ENCODE measurements at places on chromosomes 4 and X.

DNA sequence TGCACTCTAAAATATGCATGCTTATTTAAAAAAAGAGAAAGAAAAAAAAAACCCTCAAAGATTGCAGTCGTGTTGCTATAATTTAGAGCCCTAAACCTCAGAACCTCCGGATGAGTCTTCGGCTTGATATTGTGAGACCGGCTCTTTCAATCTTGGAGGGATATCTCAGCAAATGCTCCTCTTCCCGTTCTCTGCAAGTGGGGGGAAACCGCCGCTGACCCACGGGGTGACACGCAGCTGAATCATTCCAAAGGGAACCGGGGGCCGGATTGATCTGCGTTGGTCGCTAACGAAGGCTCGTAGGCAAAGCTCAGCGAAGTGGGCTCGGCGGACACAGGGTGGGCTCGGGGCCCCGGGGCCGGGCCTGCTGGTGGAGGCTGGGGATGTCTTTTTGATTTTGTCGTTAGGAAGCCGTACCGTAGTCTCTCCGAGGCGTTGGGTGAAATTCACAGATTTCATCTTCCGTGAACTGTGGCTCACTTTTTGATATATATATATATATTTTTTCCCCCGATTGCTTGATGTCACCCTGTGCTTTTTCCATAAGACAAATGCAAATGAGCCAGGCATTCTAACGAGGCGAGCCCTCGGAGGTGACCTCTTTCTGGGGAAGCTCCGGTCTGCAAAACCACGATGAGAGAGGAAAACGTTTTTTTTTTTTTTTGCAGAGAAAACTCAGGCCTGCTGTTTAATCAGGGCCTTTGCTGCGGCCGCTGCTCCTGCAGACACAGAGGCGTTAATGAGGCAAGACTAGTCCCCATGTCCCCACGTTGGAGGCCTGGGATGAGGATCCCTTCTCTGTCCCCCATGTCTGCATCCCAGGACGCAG, 110.7 kb upstream of the PPP2R3B start:
- DNase-seq = no peak

DNA sequence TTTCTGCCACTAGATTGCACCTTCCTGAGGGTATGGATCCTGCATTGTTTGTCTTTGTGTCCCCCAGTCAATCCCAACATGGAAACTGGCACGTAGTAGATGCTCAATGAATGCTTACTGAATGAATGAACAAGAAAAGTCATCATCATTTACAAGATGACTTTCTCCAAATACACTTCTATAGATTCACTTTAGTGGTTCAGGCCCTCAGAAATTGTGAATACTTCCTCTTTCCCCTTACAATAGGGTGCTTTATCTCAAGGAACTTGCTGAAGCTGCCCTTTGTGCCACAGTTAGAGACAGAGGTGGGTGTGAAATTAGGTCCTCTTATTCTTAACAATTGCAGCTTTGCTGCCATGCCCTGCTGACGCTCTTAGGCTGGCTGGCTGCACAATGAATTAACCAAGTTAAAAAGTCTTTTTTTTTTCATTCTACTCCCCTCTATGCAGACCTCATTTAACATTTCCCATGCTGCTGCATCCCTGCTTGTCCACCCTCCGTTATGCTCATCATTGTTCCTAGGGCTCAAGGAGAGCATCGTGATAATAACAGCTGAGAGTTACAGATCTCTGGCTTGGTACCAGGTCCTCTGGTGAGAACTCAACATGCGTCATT, 108.0 kb upstream of the ZNF518B start:
- DNase-seq = no peak

- no peak for DNase-seq
Observed at GRCh38 chrX:45719751-45720501, 519.2 kb upstream of the DIPK2B start.

DNA sequence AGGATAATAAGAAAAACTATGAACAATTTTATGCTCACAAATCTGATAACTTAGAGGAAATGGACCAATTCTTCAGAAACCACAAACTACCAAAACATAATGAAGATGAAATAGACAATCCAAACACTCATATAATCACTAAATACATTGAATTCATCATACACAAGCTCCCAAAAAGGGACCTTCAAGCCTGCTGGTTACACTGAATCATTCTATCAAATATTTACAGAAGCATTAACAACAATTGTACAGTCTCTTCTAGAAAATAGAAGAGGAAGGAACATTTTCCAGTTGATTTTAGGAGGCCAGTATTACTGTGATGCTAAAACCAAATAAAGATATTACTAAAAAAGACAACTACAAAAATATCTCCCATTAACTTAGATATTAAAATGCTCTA, 88.3 kb downstream of the IL15 start:
- DNase-seq = no peak

DNA sequence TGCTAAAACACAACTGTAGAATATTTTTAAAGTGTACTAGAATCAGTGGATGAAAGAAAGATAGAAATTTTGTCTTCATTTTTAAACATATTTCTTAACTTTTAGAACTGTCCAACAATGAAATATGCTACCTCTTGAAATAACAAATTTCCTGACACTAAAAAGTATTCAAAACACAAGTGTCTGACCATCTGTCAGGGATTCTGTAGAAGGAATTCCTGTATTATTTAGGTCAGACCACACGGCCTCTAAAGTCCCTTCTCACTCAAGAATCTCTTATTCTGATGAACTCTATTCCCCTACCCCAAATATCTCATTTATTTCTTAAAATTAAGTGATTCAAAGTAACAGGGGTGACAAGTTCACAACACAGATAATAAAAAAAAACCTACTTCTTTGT, 99.1 kb downstream of the MAML3 start:
- no peak for DNase-seq

DNA sequence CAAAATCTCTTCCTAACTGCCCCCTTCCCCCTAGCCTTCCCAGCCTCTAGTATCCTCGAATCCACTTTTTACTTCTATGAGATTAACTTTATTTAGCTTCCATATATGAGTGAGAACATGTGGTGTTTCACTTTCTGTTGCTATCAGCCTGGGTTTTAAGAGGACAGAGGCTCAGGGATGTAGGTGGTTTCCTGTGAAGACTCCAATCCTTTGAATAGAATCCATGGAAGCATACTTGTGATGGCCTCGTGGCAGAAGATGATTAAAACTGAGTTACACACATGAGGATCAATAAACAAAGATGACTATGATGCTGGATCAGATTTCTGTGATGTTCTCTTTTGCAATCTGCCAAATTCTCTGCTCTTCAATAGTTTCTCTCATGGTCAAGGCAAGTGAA, 29.8 kb downstream of the CD99L2 start:
- no peak for DNase-seq

- no peak for DNase-seq
Observed at GRCh38 chrX:21934414-21934813, 6.1 kb upstream of the SMS start.

DNA sequence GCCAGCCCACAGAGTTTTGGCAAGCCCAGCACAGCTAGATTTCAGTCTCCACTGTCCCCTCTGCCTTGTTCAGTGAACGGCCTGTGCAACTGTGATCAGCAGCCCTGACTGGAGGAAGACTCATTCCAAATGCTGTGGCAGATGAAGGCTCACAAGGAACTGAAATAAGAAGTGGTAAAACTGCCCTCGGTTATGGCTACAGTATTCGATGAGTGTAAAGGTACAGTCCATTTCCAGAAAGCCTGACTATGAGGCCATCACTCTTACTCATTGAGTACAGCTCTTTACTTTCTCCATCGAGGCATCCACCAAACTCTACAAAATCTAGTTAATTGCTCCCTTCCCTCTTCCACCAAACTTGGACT, 69.1 kb downstream of the RHOH start:
- DNase-seq = no peak

- DNase-seq = no peak
Observed at GRCh38 chrX:72735561-72735960, 21.5 kb upstream of the PHKA1 start.

GRCh38 chrX:126820700-126821420, 1.3 kb downstream of the PRR32 start:
- peak; percentile 23 for DNase-seq
